ENCODE measurements at places on chromosomes 12 and 14. TPM values are rescaled to one million over a fixed set of nuclear protein-coding genes. Genes with fewer than 3 reads are reported as not detected.

DNA sequence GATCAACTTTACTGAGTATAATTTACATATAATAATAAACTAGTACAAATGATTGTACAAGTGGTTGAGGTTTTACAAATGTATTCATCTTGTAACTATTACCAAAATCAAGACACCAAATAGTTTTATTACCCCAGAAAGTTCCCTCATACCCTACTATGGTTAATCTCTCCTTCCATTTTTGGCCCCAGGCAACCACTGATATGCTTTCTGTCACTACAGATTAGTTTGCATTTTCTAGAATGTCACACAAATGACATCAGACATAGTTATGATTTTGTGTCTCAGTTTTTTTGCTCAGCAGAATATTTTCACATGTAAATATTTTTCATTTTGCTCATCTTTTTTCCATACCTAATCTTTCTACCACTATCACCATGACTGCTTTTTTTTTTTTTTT, 49.1 kb downstream of the TMX1 start:
- no peaks in the 10 kb centered on the region for H3K27me3 ChIP-seq
- H3K36me3 ChIP-seq, result peaks cover 6% of the 10 kb centered on the region

GRCh38 chr14:105250986-105251385, 2.7 kb downstream of the BTBD6 start:
- no peak overlapping the region for H3K27ac ChIP-seq
- no peak for DNase-seq
- no peak overlapping the region for H3K4me3 ChIP-seq
- H3K36me3 ChIP-seq, result no peaks in the 10 kb centered on the region
- no peaks in the 10 kb centered on the region for H3K4me1 ChIP-seq

- H3K36me3 ChIP-seq, result no peaks in the 10 kb centered on the region
- H3K27ac ChIP-seq, result no peak overlapping the region
- no peak overlapping the region for H3K4me3 ChIP-seq
Measured at GRCh38 chr12:46942579-46942978, 116.8 kb upstream of the SLC38A4 start.

- H3K27me3 ChIP-seq, result no peaks in the 10 kb centered on the region
- no peak overlapping the region for H3K27ac ChIP-seq
- no peaks in the 10 kb centered on the region for H3K4me1 ChIP-seq
- no peak overlapping the region for H3K4me3 ChIP-seq
Measured at GRCh38 chr14:40197344-40197743, 765.1 kb upstream of the FBXO33 start.

GRCh38 chr12:6899427-6899826, 5.2 kb upstream of the LRRC23 start:
- H3K27ac ChIP-seq, result no peak overlapping the region
- H3K4me1 ChIP-seq, result peaks cover 10% of the 10 kb centered on the region
- H3K36me3 ChIP-seq, result no peaks in the 10 kb centered on the region
- no peaks in the 10 kb centered on the region for H3K27me3 ChIP-seq

GRCh38 chr12:89873745-89874144, 165.1 kb upstream of the ATP2B1 start:
- H3K4me1 ChIP-seq, result peaks cover 4% of the 10 kb centered on the region
- no peak overlapping the region for H3K4me3 ChIP-seq
- H3K36me3 ChIP-seq, result no peaks in the 10 kb centered on the region
- no peak overlapping the region for H3K27ac ChIP-seq

- no peak overlapping the region for H3K27ac ChIP-seq
- peak; percentile 84 for DNase-seq
- H3K36me3 ChIP-seq, result no peaks in the 10 kb centered on the region
- H3K4me3 ChIP-seq, result peak overlapping the region; percentile 90
Measured at GRCh38 chr12:26126340-26127284, 1.8 kb upstream of the BHLHE41 start.

DNA sequence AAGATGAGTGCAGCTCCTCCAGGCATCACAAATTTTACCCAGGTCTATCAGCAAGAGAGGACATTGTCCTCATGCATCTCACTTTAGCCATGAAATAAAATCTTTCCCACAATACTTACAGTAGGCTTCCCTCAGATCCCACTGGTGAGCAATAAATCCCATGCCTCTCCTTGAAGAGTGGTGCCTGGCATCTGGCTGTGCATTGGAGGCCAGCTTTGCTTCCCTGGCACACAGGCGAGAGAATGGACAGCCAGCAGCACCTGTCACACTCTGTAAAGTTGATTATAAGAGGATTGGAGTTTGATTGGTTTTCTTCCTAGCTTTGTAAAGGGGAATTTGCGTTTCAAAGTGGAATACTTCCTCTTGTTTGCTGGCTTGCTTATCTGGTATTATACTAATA, 1153.9 kb downstream of the AACS start:
- no peak overlapping the region for H3K4me3 ChIP-seq
- no peak for DNase-seq
- H3K4me1 ChIP-seq, result no peaks in the 10 kb centered on the region
- H3K27me3 ChIP-seq, result no peaks in the 10 kb centered on the region

- H3K27ac ChIP-seq, result no peak overlapping the region
- H3K4me1 ChIP-seq, result peaks cover 8% of the 10 kb centered on the region
- H3K27me3 ChIP-seq, result no peaks in the 10 kb centered on the region
- peak; percentile 20 for DNase-seq
- H3K4me3 ChIP-seq, result no peak overlapping the region
Measured at GRCh38 chr12:59088673-59089072, 168.4 kb upstream of the LRIG3 start.

DNA sequence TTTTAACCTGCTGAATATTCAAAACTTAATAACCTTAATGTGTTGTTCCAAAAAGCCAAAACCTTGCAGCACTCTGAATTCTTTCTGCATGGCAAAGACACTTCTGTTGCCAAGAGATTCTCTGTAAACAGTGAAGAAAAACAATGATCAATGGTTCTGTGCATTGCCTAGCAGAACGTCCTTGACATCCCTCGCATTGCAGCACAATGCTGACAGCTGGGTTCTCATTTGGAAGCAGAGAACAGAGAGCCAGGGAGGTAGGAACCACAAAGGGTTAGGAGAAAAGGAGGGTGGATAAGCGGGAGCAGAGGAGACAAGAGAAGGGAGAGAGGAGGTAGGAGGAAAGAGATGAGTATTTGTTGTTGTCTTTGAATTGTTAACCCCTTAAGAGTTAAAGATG, 501.1 kb downstream of the NAV3 start:
- H3K27me3 ChIP-seq, result no peaks in the 10 kb centered on the region
- H3K36me3 ChIP-seq, result no peaks in the 10 kb centered on the region
- H3K4me1 ChIP-seq, result no peaks in the 10 kb centered on the region

GRCh38 chr12:63967358-63968145, 123.1 kb downstream of the SRGAP1 start:
- no peak for DNase-seq
- no peak overlapping the region for H3K4me3 ChIP-seq
- peaks cover 17% of the 10 kb centered on the region for H3K4me1 ChIP-seq

The MYO1A gene
- not detected for polyA plus RNA-seq

The TMCC3 gene
- polyA plus RNA-seq, result 1.6 TPM

Measured in GM23338 (cell line).